ENCODE measurements at places on chromosomes 12 and 14.

GRCh38 chr12:127239781-127240180 lies 1027.2 kb upstream of the TMEM132C start:
- DNase-seq = no peak
- H3K4me3 ChIP-seq = no peak overlapping the region
- no peaks in the 10 kb centered on the region for H3K4me1 ChIP-seq

DNA sequence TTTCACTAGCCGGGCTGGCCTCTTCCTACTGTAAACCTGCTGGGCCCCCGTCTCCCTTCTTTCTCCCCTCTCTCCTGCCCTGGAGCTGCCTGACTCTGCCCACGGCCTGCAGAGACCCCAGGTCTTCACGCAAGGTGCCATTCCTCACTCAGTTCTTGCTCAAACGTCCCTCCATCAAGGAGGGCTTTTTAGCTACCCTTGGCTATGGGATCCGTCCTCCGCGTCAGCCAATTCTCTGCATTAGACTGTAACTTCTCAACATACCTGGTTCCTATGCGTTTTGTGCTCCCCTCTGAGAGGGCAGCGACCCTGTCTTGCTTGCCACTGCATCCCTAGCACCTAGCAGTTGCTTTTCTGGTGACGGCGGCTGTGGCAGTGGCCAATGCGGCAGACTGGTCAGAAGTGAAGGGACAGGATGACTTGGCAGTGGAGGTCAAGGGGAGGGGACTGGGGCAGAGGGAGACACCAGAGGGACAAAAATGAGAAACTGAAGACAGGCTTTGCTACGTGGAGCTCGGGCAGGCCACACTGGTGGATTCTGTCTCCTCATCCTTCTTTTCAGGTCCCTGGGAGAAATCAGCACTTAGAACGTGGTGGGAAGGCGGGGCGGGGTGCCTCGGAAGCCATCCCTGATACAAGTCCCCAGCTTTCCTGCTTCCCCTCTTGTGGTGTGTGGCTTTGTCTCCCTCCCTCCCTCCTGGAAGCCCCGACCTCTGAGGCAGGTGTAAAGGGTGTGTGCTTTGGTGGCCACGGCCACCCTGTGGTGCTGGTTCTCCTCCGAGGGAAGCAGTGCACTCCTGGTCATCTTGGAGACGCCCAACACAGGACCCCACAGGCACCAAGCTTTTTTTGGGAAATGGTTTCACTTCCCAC lies 1.8 kb downstream of the B3GNT4 start:
- H3K36me3 ChIP-seq = peaks cover 11% of the 10 kb centered on the region
- no peak for DNase-seq
- H3K4me3 ChIP-seq = peak overlapping the region; percentile 57
- peaks cover 8% of the 10 kb centered on the region for H3K4me1 ChIP-seq

DNA sequence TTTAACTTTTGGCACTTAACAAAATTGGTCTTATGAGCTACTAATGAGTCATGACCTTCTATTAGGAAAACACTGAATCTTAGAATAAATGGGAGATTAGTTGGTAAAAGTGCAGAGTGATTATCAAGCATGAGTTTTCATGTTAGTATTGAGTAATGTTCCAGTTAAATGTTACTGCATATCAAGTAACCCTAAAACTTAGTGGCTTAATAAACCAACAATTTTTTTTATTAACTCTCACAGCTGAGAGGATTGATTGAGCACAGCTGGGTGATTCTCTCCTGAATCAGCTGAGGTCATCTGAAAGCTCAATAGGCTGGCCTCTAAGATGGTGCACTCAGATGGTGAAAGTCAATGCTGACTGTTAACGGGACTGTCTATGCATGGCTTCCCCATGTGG lies 248.6 kb downstream of the BCL11B start:
- H3K4me1 ChIP-seq = peaks cover 9% of the 10 kb centered on the region
- H3K27ac ChIP-seq = no peak overlapping the region
- peaks cover 12% of the 10 kb centered on the region for H3K36me3 ChIP-seq

DNA sequence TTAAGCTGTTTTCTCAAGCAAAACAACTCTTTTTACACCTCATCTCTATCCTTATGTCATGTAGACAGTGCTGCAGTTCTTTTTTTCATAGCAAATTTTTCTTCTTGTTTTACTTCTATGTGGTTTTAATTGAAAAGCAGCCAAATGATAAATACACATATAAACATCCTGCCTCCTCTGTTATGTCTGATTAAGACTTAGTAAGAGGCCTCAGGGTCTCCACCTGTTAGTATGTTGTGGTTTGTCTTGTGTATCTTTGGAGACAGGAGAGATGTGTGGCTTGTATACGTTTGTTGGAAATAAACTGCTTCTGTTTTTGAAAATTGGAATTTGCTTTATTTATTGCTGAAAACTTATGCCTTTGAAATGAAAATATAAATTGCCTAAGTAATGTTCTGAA lies 32.0 kb downstream of the PEX5 start:
- peaks cover 5% of the 10 kb centered on the region for H3K27me3 ChIP-seq
- no peaks in the 10 kb centered on the region for H3K36me3 ChIP-seq
- no peak overlapping the region for H3K27ac ChIP-seq
- no peak overlapping the region for H3K4me3 ChIP-seq
- peaks cover 1% of the 10 kb centered on the region for H3K4me1 ChIP-seq

GRCh38 chr12:76186131-76186906 lies 101.8 kb upstream of the NAP1L1 start:
- H3K4me1 ChIP-seq = peaks cover 1% of the 10 kb centered on the region
- no peak overlapping the region for H3K27ac ChIP-seq
- H3K27me3 ChIP-seq = peaks cover 16% of the 10 kb centered on the region
- no peaks in the 10 kb centered on the region for H3K36me3 ChIP-seq
- no peak overlapping the region for H3K4me3 ChIP-seq

GRCh38 chr14:100571837-100572236 lies 15.4 kb downstream of the BEGAIN start:
- H3K27ac ChIP-seq = no peak overlapping the region
- DNase-seq = no peak
- H3K36me3 ChIP-seq = no peaks in the 10 kb centered on the region

DNA sequence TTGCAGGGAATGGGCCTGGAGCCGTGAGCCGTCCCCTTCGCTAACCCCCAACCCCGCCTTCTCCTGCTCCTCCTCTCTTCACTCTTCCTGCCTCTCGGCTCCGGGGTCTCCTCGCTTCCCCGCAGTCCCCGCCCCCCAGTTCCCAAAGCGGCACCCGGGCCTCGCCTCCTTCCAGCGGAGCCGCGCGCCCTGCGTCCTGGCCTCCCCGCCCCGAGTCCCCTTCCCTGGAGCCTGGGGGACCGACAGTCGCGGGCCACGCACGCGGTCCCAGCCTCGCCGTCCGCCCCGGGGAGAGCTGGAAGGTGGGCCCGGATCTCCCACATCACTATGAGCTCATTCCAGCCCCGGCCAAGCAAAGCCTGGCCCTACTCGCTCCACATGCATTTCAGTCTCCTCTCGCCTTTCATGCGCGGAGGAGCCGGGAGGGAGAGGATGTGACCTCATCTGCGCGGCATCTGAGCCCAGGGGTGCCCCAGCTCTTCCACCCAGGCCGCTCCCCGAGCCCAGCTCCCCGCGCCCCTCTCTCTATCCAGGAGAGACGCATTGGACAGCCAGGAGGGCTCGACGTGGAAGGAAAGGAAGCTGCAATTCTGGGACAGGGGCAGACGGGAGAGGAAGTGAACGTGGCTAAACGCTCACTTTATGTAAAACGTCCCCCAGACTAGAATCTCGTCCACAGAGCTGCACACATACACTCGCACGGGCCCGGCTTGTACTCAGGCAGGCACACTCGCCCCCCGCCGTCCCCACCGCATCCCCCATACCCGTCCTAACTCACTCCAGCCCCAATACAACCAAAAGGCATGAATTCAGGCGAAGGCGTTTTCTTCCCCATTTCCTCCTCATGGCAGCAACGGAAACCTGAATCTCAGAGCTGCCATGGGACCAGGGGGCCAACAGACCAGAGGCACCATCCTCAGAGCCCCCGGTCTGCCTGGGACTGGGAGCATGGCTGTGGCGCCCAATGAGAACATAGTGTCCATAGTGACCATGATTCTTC lies 108.7 kb upstream of the CCND2 start:
- H3K4me1 ChIP-seq = peaks cover 35% of the 10 kb centered on the region
- H3K4me3 ChIP-seq = peak overlapping the region; percentile 82
- H3K36me3 ChIP-seq = peaks cover 7% of the 10 kb centered on the region
- H3K27me3 ChIP-seq = no peaks in the 10 kb centered on the region
- DNase-seq = peak; percentile 79

All from activated naive CD8-positive, alpha-beta T cell treated with anti-CD3 and anti-CD28 coated beads, Interleukin-2, amount 10 ng/mL, durations not matched to agents 7 days and 5 days (primary cell).